ENCODE measurements at places on chromosomes 7 and 10.

DNA sequence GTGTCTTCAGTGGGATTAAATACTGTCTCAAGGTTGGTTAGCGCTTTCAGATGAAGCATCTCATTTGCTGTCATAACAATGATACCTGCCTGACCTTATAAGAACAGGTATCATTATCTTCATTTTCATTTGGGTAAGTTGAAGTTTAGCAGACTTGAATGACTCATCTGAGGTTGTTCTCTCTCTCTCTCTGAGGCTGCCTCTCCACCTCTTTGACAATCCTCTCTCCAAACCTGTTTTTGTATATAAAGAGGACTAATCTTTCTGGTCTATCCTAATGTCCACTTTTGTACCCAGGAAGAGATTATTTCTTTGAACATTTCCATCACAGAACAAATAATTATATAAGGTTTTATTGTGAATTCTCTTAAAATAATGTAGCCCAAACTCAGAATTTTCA is 291.4 kb downstream of the KLF6 start:
- DNase-seq = no peak

- no peak for DNase-seq
These were observed 292.0 kb upstream of the FZD8 start for GRCh38 chr10:35933940-35934641.

- DNase-seq = no peak
These were observed 241.7 kb downstream of the BUB3 start for GRCh38 chr10:123395906-123396305.

DNA sequence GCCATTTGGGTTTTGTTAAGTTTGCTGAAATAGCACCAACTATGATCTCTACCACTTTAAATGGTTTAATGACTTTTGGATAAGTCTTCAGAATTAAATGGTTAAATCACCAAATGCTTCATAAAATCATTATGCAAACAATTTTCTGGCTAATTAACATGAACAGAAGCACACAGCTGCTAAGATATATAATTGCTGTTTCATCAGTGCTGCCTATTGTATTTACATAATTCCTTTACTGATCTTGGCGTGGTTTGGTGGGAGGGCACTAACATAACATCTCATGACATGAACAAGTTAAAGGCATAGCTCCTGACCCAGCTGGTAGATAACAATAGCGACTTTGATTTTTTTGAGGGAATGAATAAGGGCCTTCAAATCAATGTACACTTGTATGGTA is 94.1 kb downstream of the FZD1 start:
- DNase-seq = no peak

GRCh38 chr7:127514499-127514898 is 70.9 kb downstream of the GCC1 start:
- peak; percentile 16 for DNase-seq

GRCh38 chr7:22726907-22727713 is at the start of gene IL6:
IL6 (plus strand) TSS chr7:22727200; CDS start chr7:22727263, 63 bp downstream.
- DNase-seq = peak; percentile 84

GRCh38 chr7:106243893-106244292 is 40.9 kb downstream of the NAMPT start:
- DNase-seq = no peak

DNA sequence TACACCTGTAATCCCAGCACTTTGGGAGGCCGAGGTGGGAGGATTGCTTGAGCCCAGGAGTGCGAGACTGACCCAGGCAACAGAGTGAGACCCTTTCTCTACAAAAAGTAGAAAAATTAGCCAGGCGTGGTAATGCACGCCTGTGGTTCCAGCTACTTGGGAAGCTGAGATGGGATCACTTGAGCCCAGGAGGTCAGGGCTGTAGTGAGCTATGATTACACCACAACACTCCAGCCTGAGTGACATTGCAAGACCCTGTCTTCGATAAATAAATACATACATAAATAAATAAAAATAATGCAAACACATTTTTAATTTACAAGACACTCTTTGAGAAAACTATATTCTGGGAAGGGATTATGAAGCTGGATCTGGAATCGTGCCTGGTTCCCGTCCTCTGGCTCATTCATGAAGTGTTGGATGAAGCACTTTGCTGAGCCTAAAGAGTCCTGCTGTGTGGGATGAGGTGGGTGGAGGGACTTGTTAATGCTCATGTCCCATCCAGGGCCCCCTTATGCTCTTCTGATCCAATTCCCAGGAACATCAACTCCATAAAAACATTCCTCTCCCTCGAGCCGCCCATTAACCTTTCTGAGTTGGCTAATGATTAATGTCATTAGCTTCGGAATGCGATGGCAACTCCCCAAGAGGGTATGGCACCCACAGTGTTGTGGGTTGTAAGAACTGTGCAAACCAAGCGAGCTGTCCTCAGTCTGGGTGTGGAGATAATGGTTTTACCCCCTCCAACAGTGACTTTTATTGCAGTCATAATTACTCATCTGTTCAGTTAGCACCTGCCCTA is 236.3 kb downstream of the BAMBI start:
- no peak for DNase-seq

DNA sequence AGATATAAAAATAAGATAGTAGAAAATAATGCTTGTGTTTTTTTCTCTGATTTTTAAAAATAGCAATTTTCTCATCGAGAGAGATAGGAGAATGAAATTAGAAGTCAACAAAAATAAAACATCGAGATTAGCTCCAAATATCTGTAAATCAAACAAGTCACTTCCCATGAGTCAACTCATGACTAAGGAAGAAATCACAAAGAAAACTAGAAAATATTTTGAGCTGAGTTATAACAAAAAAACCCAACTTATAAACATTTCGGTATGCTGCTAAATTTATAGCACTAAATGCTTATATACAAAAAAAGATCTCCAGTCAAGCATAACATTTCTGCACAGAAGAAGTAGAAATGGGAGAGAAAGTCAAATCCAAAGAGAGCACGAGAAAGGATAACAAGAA is 140.1 kb downstream of the ITGA8 start:
- peak; percentile 75 for DNase-seq

DNA sequence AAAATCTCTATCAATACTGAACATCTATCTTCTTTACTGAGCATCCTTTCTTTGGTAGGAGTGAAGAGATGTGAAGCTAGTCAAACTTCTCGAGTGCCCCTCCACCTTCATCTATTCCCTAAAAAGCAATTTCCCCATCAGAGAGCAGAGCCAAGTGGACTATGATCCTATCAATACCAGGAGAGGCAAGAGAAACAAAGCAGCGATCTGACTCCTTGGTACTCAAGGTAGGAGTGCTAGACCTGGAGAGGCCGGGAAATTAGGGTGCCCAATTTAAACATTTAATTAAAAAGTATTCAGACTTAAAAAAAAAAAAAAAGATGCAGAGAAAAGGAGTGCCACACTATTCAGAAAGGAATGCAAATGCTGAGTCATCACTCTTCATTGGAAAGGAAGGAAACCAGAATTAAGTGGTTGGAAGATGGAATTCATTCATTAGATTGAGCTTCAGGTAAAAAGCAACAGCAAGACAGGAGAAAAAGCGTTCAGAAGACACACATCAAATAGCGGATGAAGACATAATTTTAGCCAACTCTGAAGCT is 1.6 kb downstream of the TIAL1 start:
- DNase-seq = no peak

GRCh38 chr7:117248829-117249228 is 74.0 kb downstream of the WNT2 start:
- DNase-seq = no peak

GRCh38 chr7:104857458-104858425 is 156.3 kb upstream of the KMT2E start:
- no peak for DNase-seq

DNA sequence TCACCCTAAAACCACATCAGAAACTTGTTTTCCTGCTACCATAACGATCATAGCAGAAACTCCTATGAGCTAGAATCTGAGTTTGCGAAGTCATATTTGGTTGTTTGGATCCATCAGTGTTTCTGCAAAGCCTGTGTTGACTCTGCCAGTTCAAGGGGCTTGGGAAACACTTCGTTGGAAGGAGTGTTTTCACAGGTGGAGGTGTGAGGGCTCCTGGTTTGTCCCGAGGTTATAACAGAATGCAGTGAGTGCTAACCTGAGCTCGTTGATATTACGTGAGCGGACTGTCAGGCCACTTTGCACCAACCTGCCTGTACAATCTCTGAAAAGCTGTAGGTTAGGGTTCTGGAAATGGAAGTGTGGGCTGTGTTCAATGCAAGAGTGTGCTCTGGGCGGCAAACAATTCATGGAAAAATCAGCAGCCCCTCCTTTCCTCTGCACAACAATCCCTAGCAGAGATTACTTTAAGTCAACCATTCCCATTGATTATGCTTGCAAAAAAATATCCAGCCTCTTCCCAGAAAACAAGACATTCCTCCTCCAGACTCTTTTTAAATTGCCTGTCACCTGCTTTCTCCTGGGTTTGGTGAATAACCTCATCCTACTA is 622.0 kb downstream of the TYW1 start:
- no peak for DNase-seq

DNA sequence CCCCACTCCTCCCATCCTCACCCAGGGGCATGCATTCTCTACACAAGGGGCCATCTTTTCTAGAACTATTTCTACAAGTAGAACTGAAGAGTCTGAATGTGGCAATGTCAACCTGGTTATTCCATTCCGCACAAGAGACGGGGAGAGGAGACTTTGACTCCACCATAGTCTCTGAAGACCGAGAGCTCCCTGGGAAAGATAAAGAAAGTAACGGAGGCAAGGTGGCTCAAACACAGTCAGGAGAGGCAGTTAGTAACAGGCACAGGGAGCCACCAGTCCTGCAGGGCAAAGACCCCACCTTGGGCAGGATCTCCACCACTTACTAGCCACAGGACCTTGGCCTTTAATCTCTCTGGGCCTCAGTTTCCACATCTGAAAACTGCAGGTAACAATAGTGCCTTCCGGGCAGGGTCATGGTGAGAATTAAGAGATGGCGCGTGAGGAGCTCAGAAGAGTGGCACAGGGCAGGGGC is 100.3 kb downstream of the TNS3 start:
- no peak for DNase-seq

DNA sequence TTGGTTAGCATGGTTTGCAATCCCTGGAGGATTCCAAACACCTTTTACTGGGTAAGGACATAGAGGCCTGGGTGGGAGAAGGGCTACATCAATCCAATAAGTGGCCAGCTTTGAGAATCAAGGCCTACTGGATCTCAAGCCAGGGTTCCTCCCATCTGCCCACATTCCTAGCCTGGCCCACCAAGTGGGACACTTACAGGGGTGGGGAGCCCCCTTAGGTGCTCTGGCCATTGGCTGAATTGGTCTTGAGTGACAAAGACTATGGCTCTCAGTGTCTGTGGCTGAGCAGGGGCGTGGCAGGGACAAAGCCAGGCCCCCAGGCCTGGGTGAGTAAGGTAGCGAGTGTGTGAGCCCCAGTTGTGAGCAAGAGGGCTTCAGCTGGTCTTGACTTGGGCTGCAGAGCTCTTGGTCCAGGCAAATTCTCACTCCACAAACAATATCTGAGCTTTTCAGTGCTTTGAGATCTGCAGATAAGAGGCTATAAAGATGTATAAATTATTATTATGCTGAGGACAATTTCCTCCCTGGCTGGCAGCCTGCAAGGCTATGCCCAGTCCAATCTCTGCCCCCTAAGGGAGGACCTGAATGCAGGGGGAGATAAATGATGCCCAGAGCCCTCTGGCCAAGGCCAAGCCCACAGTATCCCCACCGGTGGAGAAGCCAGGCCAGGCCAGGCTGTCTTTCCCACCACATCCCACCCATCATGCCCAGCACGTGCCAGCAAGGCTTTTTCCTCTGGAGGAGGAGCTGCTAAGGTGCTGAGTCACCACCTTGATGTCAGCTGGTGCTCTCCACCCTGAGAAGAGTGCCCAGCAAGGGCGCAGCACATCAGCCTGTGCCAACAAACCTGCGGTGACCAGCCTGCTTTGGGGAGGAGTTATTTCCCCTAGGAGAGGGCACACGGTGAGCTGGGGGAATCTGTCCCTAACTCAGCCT is 80.7 kb upstream of the DUSP5 start:
- DNase-seq = no peak

DNA sequence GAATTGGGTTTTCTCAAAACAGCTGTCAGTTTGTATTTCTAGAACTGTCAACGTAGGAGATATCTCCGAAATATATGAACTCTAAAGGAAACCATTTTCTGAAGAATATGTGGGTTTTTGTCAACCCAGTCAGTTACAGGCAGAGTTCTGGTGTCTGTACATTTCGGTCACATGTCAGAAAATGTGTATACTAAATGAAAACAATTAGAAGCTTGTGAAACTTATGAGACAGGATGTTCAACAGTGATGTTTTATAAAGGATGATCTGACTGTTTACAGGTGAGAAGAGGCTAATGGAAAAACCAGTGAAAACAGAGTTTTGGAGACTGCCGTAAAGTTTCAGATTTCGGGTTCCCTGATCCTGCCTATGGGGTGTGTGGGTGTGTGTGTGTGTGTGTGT is 6.2 kb downstream of the JAZF1 start:
- no peak for DNase-seq

DNA sequence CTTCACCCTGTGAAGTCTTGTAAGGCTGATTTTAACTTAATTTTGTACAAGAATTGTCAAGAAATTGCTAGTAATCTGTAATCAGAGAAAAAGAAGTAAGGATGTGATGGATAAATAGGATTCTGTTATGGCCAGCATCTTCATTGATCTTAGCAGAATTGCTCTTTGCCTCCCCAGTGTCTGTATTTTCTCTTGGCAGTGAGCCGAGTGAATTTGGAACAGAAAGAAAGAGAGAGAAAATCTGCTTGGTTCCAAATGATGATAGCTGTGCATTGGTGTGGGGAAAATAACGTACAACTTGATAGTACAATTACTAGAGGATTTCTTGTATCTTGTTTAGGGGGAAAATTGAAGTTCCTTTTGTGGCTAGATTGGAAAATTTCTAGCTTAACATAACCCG is 34.6 kb downstream of the VTI1A start:
- no peak for DNase-seq

DNA sequence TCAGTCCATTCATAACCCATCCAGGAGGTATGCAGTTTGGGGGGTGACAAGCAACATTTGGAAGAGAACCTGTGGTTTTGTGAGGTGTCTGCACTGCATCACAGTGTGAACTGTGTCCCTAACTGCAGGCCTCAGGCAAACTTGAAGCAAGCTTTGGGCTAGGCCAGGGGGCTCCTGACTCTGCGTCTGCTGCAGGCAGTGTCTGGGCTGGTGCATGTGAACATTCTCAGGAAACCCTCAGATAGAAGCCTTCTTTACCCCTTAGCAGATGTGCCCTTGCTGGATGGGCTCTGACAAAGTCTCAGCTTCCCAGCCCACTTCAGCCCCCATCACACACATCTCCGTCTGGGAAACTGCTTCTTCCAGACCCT is 61.0 kb downstream of the VIPR2 start:
- DNase-seq = no peak

DNA sequence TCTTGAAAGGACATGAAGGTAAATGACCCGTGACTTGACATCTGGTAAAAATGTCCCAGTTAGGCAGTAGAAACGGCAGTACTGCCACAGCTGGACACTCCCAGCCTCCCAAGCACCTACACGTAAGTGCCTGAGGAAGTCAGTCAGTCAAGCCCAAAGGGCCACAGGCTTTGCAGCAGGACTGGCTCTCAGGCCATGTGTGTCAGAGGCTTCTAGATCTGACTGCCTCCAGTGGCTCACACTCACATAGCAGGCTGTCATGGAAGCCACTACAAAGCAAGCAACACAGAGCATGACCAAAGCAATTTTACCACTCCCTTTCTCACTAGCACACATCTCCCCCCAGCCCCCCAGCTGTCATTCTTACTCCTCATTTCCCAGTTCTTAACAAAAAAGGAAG is 17.8 kb upstream of the CCNJ start:
- peak; percentile 10 for DNase-seq

- DNase-seq = no peak
These were observed 1.3 kb upstream of the PRKAG2 start for GRCh38 chr7:151877911-151878835.

- DNase-seq = no peak
These were observed 542.2 kb upstream of the FOXK1 start for GRCh38 chr7:4139656-4140625.

GRCh38 chr7:142940966-142941535 is 1.8 kb downstream of the LLCFC1 start:
- peak; percentile 4 for DNase-seq

Data from kidney capillary endothelial cell (primary cell).